ENCODE measurements at places on chromosomes 12 and 14. TPM values are rescaled to one million over a fixed set of nuclear protein-coding genes. Genes with fewer than 3 reads are reported as not detected.

RNASE7 gene
- 18.2 TPM for total RNA-seq

CLEC1A gene
- 2.2 TPM for total RNA-seq

TDRD9 gene
- total RNA-seq = 0.74 TPM

CD4 gene
- 14.2 TPM for total RNA-seq

C12orf42 gene
- total RNA-seq = not detected

CCDC88C gene
- total RNA-seq = 42.2 TPM

MGAT4C gene
- total RNA-seq = 0.25 TPM

NDRG2 gene
- 307 TPM for total RNA-seq

RPS6KA5 gene
- total RNA-seq = 5.2 TPM

PMEL gene
- total RNA-seq = 1.2 TPM

ACVR1B gene
- total RNA-seq = 23.6 TPM

CKAP4 gene
- total RNA-seq = 42.5 TPM

SLC6A12 gene
- not detected for total RNA-seq

TBX3 gene
- 57.0 TPM for total RNA-seq

Measured in vagina (tissue), 2 donors.